BE2C (cell line): ENCODE measurements at places on chromosomes 13 and 19.
A peak's percentile ranks its signal among the peaks of the same experiment; 100 is the strongest.

GRCh38 chr19:43936188-43936587 lies 1.1 kb upstream of the ZNF45 start:
- no peak for DNase-seq

GRCh38 chr13:35388441-35389355 lies 87.8 kb downstream of the MAB21L1 start:
- DNase-seq = peak; percentile 18

DNA sequence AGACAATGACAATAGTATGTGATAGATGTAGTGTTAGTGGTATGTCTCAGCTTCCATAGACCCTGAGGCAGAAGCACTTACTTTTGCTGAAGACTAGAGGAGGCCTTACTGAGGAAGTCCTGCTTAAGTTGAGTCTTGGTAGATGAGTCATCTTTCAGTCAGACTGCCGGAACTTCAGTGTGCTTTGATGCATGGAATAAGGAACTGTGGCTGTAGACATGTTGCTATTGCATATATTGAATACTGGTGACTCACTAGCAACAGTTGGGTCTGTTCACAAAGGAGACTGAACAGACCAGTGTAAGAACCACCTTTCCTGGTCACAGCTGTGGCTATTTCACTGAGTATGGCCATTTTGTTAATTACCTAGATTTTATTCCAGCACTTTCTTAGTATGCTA lies 1000.6 kb downstream of the OLFM4 start:
- DNase-seq = no peak

DNA sequence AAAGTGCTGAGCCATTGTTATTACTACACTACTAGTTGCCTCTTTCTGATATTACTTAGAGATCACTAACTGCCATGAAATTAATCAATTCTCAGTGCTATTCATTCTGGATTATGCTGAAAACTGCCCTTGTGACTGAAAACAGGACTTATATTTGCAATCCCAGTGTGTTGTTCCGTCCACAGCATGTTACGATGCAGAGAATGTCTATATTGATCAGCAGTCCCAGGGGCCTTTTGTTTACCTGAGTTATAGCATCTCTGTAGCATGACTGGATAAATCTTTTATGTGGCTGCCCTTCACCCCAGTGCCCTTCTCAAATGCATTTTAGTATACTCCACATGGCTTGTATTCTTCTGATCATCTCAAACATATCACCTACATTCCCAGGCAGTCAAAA lies 251.0 kb downstream of the GPC5 start:
- no peak for DNase-seq

DNA sequence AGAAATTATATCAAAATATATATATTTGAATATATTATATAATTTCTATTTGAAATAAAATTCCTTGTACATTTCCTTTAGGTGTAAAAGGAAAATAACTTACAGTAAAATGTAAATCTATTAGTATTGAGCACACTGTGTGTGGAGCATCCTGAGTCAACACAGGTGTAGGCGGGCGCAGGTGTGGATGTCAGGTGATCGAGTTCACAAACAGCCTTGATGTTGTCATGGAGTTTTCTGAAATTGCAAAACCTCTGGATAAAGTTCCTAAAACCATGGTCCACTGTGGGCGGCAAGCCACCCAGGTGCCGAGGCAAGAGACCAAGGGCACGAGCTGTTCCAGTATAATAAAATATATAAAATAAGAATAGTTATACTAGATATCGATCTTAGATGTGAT lies 27.7 kb upstream of the MCF2L start:
- DNase-seq = no peak

GRCh38 chr13:102651392-102651791 lies 43.5 kb downstream of the METTL21C start:
- no peak for DNase-seq

- DNase-seq = no peak
Measured at GRCh38 chr19:10279737-10280442, 6.9 kb upstream of the ICAM4 start.

DNA sequence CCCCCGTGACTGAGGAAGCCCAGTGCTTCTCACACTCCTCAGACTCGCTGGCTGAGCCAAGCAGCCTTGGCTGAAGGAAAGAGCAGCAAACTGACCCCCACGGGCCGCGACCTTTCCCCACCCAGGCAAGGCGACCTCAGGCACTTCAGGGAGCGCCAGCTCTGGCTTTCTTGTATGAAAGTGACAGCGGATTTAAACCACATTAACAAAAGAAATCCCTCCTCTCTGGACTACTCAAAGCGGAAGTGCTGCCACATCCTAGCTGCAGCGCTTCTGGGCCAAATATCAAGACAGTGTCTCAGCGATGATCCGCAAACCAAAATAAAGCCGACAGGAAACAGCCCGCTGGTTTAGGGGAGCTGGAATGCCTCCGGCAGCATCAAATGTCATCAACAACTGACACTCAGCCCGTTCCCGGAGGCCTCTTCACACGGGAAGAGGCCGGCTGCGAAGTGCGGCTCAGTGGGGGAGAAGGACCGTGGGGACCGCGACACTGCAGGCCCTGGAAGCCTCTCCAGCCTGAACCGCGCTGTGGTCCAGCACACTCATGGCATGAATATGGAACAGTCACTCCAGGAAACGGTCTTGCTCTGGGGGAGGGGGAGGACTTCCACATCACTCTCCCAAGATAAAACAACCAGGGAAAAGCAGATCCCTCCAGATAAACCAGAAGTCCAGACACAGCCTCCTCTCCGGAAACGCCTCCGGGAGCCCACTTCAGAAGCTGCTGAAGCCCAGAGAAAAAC lies 1.4 kb downstream of the RASA3 start:
- DNase-seq = peak; percentile 73

DNA sequence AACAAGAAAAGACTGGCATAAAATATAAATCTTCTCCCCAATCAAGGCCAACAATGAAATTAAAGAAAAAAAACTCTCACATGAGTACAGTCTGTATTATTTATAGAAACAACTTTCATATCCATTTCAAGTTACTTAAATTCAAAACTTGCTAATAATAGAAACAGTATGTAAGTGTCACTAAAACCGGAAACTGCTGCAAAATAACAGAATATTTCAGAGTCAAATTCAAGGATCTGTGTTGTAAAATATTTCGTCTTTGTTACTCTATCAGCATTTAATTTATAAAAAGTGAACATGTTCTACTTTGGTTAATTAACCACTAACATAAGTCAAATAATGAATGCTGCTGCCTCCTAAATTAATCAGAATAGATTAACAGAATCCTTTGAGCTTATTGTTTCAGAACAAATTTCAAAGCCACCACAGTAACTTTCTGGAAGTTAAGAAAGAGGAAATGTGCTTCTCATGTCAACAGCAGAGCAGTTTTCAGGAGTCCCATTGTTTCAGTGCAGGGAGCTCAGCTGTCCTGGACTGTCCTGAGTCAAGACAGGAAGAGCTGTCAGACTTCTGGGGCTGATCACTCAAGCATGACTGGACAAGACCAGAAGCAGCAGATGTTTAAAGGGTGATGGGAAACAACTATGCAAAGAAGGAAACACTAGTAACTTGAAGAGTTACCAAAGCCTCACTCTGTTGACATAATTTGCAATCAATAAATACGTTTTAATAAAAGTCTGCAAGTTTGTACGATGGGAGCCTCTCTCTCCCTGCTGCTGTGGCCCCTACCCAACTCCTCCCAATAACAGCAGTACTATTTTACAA lies 76.9 kb downstream of the FOXO1 start:
- DNase-seq = peak; percentile 66

DNA sequence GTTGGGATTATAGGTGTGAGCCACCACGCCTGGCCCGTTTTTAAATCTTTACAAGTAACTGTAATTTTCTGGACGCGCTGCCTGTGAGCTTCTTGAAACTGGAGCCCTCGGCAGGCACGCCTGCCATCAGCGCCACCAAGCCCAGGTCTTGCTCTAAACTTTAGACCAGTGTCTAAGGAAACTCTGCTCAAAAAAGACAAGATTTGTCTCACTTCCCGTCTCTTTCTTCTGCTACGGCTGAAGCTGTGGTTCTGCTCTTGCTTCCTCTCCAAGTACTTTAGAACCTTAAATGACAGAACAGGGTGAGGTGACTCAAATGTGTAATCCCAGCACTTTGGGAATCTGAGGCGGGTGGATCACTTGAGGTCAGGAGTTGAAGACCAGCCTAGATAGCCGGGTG lies 24.9 kb downstream of the RCN3 start:
- no peak for DNase-seq

DNA sequence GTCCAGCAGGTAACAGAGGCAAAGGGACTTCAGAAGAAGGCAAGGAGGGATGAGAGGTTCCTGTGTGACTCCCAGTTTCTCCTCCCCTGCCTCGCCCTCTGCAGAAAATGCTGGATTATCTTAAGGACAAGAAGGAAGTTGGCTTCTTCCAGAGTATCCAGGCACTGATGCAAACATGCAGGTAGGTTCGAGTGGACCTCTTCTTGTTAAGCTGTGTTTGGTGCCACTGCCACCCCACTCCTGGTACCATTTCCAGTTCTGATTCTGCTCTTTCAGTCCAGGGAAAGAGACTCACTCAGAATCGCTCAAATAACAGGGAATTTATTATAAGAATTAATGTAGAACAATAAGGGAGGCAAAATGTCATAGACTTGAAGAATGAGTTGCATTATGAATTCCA lies 82.5 kb downstream of the MAP4K1 start:
- no peak for DNase-seq

- DNase-seq = no peak
Measured at GRCh38 chr19:10621966-10622365, 3.4 kb upstream of the SLC44A2 start.

DNA sequence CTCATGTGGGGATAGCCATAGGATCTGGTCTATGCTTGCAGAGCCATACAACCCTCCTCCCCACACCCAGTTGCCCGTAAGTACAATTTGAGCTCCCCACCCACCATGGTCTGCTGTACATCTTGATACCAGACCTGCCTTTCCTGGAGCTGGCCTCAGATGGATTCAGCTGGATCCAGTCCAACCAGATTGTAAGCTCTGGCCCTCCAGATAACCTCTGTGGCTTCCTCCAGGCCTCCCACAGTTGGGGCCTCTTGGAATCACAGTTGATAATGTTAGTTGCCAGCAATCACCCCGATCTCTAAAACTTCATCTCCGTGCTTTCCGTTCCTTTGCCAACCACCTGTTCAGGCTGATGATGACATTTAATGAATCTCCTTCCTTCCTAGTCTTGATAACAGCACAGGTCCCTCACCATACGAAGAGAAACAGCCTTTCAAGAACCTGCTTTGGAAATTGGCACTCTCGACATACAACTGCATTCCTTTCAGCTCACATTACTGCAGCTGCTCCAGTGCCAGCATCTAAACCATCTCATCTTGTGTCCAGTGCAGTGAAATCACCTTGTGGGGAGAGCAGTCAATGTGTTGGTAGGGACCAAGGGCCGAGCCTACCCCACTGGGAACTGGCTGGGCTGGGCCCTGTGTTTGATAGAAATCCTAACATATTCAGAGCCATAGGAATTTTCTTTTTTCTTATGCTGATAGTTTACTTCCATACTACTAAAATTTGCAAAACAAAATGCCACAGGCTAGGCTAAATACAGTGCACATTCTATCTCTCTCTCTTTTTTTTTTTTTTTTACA lies 15.1 kb upstream of the FOXO1 start:
- DNase-seq = peak; percentile 70

DNA sequence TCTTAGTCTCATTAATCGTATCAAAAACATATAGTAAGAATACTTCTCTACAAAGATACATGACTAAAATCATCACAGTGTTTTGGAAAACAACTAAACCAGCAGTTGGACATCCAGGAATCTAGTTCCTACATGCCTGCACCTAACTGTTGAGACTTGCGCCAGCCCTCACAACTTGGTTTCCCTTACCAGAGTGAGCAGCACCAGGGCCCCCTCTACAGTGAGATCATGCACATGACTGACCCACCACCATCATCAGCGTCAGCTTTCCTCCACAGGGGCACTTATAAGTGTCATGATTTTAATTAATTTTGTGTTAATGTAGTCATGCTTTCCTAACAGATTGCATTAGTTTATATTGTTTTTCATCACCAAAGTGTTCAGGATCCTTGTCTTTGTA lies 1322.0 kb downstream of the EFNB2 start:
- DNase-seq = peak; percentile 10

GRCh38 chr13:73107481-73107880 lies 48.7 kb downstream of the KLF5 start:
- DNase-seq = no peak

DNA sequence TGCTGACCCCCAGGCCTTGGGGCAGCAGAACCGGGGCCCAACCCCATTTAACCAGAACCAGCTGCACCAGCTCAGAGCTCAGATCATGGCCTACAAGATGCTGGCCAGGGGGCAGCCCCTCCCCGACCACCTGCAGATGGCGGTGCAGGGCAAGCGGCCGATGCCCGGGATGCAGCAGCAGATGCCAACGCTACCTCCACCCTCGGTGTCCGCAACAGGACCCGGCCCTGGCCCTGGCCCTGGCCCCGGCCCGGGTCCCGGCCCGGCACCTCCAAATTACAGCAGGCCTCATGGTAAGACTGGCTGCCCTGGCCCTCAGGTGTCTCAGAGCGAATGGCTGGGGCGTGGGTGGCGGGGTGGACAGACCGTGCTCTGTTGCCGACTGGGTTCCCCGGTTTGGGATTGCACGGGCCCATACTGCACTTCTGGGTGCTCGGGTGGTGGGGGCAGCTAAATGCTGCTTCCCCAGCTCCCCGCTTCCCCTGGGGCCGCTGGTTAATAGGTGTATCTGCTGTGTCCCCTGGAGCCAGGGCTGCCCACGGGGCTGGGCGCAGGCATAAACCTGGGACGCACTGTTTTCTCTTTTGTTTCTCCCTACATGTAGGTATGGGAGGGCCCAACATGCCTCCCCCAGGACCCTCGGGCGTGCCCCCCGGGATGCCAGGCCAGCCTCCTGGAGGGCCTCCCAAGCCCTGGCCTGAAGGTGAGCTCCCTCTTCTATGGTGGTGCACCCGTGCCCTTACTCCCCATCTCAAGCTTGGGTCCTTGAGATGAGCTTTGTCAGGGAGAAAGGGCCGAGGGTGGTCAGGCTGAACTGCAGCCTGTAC lies 25.7 kb downstream of the SMARCA4 start:
- DNase-seq = no peak
